ENCODE measurements at places on chromosomes 11 and 22.

- DNase-seq = no peak
These were observed 4.9 kb upstream of the OR52W1 start for GRCh38 chr11:6194065-6194581.

GRCh38 chr22:46815896-46816731 is 53.7 kb downstream of the TBC1D22A start:
- no peak for DNase-seq

GRCh38 chr11:108511851-108512474 is 13.8 kb upstream of the POGLUT3 start:
- DNase-seq = no peak

GRCh38 chr11:127601578-127601977 is 601.0 kb upstream of the KIRREL3 start:
- DNase-seq = no peak

All from brain pericyte (primary cell).